Vagina (tissue), 2 donors: ENCODE measurements at places on chromosomes 7 and 10.

GRCh38 chr10:83089335-83089734 lies 1050.0 kb upstream of the GHITM start:
- H3K4me3 ChIP-seq = no peak overlapping the region
- no peak for DNase-seq
- H3K4me1 ChIP-seq = no peaks in the 10 kb centered on the region
- no peak overlapping the region for H3K27ac ChIP-seq
- no peaks in the 10 kb centered on the region for H3K27me3 ChIP-seq

- H3K4me3 ChIP-seq = no peak overlapping the region
- peaks cover 29% of the 10 kb centered on the region for H3K4me1 ChIP-seq
- H3K27me3 ChIP-seq = no peaks in the 10 kb centered on the region
- H3K36me3 ChIP-seq = no peaks in the 10 kb centered on the region
- H3K27ac ChIP-seq = no peak overlapping the region
These were observed 173.5 kb downstream of the KMT2E start for GRCh38 chr7:105187302-105188169.

- peaks cover 5% of the 10 kb centered on the region for H3K36me3 ChIP-seq
- no peaks in the 10 kb centered on the region for H3K4me1 ChIP-seq
- H3K27me3 ChIP-seq = no peaks in the 10 kb centered on the region
- no peak for DNase-seq
- no peak overlapping the region for H3K27ac ChIP-seq
These were observed 9.2 kb downstream of the GTPBP4 start for GRCh38 chr10:997266-998022.

GRCh38 chr10:132941640-132942051 lies 724 bp downstream of the CFAP46 start:
- H3K27me3 ChIP-seq = no peaks in the 10 kb centered on the region
- H3K4me3 ChIP-seq = no peak overlapping the region
- no peak for DNase-seq
- no peaks in the 10 kb centered on the region for H3K36me3 ChIP-seq

DNA sequence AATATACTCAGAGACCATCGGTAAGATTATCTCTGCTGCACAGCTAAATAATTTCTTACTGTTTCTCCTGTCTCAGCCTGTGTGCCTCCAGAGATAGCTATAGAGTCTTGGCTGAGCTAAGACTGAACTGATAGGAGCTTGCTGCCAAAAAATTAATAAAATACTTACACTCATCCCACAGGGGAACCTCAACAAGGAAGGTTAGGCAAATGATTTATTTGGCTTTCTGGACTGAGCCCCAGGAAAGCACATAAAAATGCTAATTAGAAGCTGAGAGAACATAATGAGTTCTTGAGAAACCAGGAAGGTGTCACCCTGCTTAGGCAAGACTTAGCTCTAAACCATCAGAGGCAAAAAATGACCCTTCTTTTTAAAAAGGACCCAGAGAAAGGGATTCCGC lies 534.5 kb downstream of the TNS3 start:
- no peak overlapping the region for H3K4me3 ChIP-seq
- DNase-seq = no peak
- H3K4me1 ChIP-seq = peaks cover 35% of the 10 kb centered on the region
- H3K27me3 ChIP-seq = no peaks in the 10 kb centered on the region
- H3K27ac ChIP-seq = no peak overlapping the region

DNA sequence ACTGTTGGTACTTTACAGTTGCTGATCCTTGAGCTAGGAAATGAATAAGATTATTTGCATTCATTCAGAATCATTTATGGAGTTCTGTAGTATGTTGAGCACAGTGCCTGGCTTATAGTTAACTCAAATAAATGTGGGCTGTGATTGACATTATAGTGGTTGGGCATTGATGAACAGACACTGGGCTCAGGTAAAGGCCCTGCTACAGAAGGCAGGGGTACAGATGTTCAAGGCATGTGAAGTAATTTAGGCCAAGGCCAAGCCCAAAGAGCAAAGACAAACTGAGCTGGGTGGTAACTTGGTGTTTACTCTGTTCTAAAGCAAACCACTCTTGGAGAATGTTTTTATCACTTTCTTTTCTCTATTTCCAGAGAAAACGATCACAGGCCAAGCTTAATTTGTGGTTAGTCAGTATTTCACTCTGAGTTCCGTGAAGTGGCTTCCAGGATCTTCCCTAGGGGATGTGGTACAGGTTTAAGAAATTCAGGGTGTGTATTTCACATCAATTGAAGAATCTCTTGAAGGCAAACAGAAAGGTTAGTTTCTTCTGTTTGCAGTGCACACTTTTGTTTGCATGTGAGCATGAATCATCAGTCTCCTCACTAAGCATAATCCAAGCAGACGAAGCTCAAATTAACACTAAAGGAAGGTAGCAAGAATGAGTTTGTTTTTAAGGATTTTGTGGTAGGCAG lies 113.9 kb upstream of the PRR15 start:
- no peak overlapping the region for H3K27ac ChIP-seq
- H3K27me3 ChIP-seq = no peaks in the 10 kb centered on the region
- H3K36me3 ChIP-seq = no peaks in the 10 kb centered on the region
- no peaks in the 10 kb centered on the region for H3K4me1 ChIP-seq
- no peak overlapping the region for H3K4me3 ChIP-seq

GRCh38 chr7:37065779-37066271 lies 341.5 kb upstream of the AOAH start:
- no peak for DNase-seq
- no peak overlapping the region for H3K4me3 ChIP-seq
- no peak overlapping the region for H3K27ac ChIP-seq
- no peaks in the 10 kb centered on the region for H3K4me1 ChIP-seq

- H3K27ac ChIP-seq = no peak overlapping the region
- no peaks in the 10 kb centered on the region for H3K4me1 ChIP-seq
- no peak for DNase-seq
- no peaks in the 10 kb centered on the region for H3K36me3 ChIP-seq
These were observed 346.6 kb downstream of the IPMK start for GRCh38 chr10:57921140-57921539.

DNA sequence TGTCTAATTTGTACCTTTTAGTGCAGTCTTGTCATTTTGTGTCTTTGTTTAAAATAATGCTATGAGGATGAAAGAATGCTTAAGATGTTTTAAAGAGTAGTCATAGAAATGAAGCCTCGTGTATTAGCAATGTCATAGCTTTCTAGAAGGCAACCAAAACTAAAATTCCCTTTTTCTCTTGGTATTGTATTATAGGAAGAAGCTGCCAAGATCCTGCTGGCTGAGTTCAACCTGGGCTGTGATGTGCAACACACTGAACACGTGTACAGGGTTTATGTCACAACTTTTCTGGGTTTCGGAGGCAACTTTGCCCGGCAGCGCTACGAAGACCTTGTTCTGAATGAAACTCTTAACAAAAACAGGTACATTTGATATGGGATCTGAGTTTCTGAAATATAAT lies 36.2 kb downstream of the COX15 start:
- H3K4me1 ChIP-seq = no peaks in the 10 kb centered on the region
- H3K27me3 ChIP-seq = no peaks in the 10 kb centered on the region
- no peak for DNase-seq
- peaks cover 51% of the 10 kb centered on the region for H3K36me3 ChIP-seq

DNA sequence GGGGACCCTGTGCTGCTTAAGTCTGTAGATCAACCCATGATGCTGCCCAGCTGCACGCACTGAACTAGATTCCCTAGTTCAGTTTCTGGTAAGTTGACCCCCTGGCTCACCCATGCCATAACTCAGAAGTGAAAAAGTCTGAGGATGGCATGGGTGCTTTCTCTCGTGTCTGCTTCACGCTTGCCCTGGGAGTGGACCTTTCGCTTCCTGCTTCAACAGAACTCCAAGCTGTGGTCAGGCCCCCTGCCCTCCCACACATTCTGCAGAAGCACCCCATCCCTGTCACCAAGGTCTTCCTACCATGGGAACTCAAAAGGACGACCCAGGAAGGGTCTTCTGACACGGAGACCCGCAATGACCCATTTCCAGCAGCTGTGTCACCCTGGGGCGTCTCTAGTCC lies 39.9 kb downstream of the LRRC18 start:
- H3K4me3 ChIP-seq = no peak overlapping the region
- no peaks in the 10 kb centered on the region for H3K4me1 ChIP-seq
- no peaks in the 10 kb centered on the region for H3K27me3 ChIP-seq
- peak; percentile 56 for DNase-seq
- H3K27ac ChIP-seq = no peak overlapping the region

GRCh38 chr7:13107291-13107690 lies 419.9 kb downstream of the ARL4A start:
- H3K27me3 ChIP-seq = no peaks in the 10 kb centered on the region
- no peaks in the 10 kb centered on the region for H3K36me3 ChIP-seq
- no peaks in the 10 kb centered on the region for H3K4me1 ChIP-seq
- no peak for DNase-seq

DNA sequence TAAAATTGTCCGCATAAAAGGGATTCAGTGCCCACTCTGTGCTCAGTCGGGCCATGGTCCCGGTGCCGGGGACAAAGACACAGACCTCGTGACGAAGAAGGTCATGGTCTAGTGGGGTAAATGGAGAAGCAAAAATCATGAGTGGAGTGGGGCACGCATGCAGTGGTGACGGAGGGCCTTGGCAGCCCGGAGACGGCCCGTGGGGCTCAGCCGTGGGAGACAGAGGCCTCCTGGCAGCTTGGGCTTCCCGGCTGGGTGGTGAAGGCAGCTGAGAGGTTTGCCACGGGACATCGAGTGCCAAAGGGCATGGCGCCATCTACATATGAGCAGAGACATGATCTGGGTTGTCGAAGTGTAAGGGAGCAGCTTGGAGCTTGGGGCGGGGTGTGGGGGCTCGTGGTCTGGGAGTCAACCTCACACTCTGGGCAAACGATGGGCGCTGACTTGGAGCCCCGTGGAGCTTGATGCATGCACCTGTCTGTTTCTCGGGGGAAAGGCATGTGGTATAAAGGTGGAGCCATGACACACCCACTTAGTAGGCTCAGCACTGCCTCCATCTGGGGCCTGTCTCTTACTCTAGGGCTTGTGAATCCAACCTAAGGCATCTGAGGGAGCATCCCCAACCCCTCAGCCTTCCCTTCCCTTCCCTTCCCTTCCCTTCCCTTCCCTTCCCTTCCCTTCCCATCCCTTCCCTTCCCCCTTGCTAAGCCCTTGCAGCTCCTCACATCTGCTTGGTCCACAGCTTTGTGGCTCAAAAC lies 151.0 kb upstream of the INSYN2A start:
- H3K36me3 ChIP-seq = peaks cover 30% of the 10 kb centered on the region
- H3K27ac ChIP-seq = no peak overlapping the region
- no peaks in the 10 kb centered on the region for H3K4me1 ChIP-seq

DNA sequence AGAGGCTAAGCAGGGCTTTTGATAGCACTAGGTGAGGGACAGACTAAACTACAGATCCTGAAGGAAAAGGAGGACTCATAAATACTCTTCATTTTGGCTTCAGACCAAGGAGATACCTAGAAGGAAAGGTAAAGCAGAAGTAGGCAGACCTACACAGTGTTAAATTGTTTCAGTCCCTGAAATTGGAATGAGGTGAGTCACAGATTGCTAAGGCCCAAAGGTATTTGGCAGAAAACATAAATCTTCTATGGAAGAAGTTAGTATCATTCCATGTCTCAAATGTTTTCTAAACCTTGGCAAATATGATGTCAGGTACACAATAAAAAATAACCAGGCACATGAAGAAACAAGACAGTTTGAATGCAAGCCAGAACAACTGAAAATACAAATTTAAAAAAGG lies 30.0 kb downstream of the MTERF1 start:
- no peaks in the 10 kb centered on the region for H3K36me3 ChIP-seq
- H3K4me3 ChIP-seq = no peak overlapping the region
- H3K4me1 ChIP-seq = no peaks in the 10 kb centered on the region

DNA sequence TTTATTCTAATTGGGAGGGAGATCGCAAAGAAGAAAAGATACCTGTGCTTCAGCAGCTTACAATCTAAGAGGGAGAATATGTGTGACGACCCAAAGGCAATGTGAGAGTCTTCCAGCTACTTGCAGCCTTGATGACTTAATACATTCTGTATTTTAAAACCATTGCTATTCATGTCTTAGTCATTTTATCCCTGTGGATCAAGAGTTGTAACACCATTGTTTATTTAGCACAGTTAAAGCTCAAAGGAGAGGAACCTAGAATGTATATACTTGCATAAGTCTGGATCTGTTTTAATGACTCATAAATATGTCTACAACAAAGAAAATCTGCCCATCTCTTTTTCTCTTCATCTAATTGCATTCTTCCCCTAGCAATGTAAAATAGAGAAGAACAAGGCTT lies 117.9 kb upstream of the DLX6 start:
- no peaks in the 10 kb centered on the region for H3K36me3 ChIP-seq
- H3K27ac ChIP-seq = no peak overlapping the region
- H3K27me3 ChIP-seq = no peaks in the 10 kb centered on the region

DNA sequence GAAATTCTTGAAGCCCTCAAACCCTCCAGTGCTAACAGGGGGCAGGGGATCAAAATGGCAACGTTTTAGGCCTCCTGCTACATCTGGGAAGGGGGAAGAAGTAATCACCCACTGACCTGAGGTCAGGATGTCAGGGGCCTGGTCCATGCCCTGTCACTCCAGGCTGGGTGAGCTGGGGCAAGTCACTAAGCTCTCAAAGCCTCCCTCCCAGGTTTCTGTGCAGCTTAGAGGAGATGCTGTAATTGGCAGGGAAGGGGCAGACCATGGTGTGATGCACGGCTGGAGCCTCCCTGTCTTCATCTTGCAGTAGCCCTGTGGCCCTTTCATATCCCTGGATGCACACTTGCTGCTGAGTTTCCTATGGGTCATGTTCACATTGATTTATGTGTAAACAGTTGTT lies 27.2 kb downstream of the LEP start:
- no peaks in the 10 kb centered on the region for H3K36me3 ChIP-seq
- H3K27me3 ChIP-seq = no peaks in the 10 kb centered on the region
- H3K27ac ChIP-seq = no peak overlapping the region
- H3K4me3 ChIP-seq = no peak overlapping the region

- H3K36me3 ChIP-seq = no peaks in the 10 kb centered on the region
- H3K4me3 ChIP-seq = no peak overlapping the region
- no peak for DNase-seq
- H3K4me1 ChIP-seq = no peaks in the 10 kb centered on the region
These were observed 12.8 kb downstream of the GATAD1 start for GRCh38 chr7:92460109-92460508.

DNA sequence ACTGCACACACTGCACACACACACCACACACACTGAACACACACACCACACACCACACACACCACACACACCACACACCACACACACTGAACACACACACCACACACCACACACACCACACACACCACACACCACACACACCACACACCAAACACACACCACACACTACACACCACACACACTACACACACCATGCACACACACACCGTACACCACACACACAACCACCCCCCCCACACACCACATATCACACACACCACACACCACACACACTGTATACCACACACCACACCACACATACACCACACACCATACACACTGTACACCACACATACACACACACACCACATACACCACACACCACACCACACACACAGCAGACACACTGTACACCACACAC lies 59.5 kb downstream of the FAM204A start:
- no peak for DNase-seq
- no peaks in the 10 kb centered on the region for H3K4me1 ChIP-seq
- H3K27ac ChIP-seq = no peak overlapping the region
- H3K4me3 ChIP-seq = no peak overlapping the region
- H3K27me3 ChIP-seq = no peaks in the 10 kb centered on the region
- H3K36me3 ChIP-seq = no peaks in the 10 kb centered on the region

- H3K27ac ChIP-seq = no peak overlapping the region
- H3K27me3 ChIP-seq = no peaks in the 10 kb centered on the region
- peaks cover 15% of the 10 kb centered on the region for H3K4me1 ChIP-seq
- H3K4me3 ChIP-seq = peak overlapping the region; percentile 35
- no peaks in the 10 kb centered on the region for H3K36me3 ChIP-seq
These were observed 920 bp downstream of the PRLHR start for GRCh38 chr10:118594392-118595063.

GRCh38 chr7:141754939-141755338 lies 9.0 kb upstream of the TAS2R3 start:
- no peak for DNase-seq
- H3K4me3 ChIP-seq = no peak overlapping the region
- H3K27ac ChIP-seq = no peak overlapping the region
- peaks cover 12% of the 10 kb centered on the region for H3K36me3 ChIP-seq
- no peaks in the 10 kb centered on the region for H3K4me1 ChIP-seq
